Stimulated activated CD4-positive, alpha-beta T cell treated with anti-CD3 and anti-CD28 coated beads, TNF-alpha, amount 100 ng/mL, for 1 hour (primary cell): ENCODE measurements at places on chromosomes 5 and 9.

DNA sequence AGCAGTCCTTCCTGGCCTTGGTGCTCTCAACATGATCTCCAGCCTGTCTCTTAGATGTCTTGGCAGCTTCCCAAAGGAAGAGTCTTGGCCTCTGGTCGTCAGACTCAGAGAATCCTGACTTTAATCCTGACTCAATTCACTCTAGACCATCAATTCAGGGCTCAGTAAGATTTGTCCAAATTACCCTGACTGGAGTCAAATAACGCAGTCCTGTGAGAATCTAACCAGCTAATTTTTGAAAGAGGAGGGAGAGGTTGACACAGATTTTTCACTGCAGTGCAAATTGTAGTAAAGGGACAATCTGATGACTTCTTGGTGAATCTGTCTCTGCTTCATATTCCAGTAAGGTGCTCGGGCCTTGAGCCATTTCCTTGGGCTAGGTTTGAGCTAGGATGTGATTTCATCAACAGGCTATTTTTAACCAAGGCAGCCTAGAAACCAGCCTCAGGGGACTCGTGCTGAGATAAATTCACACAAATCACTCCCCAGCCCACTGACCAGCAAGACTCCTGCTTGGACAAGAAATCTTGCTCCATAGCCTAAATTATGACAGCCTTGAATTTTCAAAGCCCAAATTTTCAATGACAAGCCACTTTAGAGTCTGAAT, 257.4 kb downstream of the ENC1 start:
- DNase-seq: no peak

DNA sequence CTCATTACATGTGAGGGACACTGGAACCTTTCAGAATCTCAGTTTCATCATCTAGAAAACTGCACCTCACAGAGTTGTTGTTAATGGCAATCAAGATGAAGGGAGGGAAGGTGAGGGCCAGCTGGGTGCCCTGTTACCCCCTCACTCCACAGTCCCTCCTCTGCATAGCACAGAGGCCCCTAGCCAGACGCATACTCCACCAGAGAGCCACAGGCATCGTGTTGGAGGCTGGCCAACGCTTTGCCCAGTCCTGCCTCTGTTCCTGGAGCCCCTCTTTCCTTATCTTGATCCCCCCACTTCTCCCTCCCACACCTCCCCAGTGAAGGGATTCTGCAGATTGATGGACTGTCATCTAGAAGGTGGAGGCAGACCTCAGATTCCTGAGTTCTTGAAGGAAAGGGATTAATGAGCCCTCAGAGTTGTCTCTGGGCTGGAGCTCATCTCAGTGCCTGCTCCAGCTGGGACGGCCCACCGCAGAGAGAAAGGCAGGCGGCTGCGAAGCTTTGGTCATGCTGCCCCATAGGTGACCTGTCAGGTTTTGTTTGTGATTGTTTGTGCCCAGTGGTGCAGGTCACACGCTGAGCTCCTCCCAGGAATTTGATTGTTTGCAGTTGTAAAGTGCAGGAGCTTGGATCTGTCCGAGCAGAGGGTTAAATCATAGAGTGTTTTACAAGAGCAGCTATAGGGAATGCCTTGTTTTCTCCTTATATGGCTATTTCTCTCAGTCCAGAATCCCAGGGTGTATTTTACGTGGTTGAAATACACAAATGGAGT, 487.3 kb downstream of the CCDC171 start:
- no peak for DNase-seq

DNA sequence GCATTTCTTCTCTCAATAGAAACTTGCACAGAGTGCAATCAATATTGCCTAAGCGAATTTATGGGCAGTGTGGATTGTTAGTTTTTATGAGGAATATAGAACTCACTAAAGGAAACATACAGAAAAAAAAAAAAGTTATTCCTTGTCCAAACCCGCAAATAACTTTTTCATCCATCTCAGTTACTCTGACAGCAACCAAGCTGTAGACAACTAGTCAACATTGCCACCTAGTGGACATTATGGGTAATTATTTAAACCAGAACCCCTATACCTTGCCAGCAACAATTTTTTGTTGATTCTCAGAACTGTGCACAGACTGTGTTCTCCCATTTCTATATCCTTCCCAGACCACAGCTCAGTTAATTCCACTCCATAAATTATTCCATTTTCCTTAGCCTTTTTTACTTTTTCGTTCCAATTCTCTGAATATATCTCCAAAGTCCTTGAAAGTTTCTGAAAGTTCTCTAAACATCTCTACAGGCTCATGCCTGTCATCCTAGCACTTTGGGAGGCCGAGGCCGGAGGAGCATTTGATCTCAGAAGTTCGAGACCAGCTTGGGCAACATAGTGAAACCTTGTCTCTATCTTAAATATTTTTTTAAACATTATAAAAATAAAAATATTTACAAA, 2.6 kb upstream of the AFAP1L1 start:
- no peak for DNase-seq

DNA sequence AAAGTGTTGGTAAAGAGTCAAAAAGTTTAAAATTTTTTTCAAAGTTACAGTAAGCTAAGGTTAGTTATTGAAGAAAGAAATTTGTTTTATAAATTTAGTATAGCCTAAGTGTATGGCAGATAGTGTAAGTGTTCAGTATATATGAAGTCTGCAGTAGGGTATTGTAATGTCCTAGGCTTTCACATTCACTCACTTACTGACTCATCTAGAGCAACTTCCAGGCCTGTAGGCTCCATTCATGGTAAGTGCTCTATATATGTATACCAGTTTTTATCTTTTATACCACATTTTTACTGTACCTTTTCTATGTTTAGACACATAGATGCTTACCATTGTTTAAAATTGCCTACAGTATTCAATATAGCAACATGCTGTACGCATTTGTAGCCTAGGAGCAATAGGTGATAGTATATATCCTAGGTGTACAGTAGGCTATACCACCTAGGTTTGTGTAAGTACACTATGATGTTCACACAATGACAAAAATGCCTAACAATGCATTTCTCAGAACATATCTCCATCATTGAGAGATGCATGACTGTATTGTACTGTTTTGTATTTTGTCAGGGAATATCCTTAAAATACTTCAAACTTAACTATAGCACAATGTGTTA, 38.5 kb downstream of the CYSTM1 start:
- DNase-seq: no peak

GRCh38 chr9:114804505-114804904, 1.3 kb downstream of the TNFSF15 start:
- no peak for DNase-seq

- no peak for DNase-seq
Observed at GRCh38 chr9:134852906-134853654, 27.5 kb upstream of the FCN2 start.

DNA sequence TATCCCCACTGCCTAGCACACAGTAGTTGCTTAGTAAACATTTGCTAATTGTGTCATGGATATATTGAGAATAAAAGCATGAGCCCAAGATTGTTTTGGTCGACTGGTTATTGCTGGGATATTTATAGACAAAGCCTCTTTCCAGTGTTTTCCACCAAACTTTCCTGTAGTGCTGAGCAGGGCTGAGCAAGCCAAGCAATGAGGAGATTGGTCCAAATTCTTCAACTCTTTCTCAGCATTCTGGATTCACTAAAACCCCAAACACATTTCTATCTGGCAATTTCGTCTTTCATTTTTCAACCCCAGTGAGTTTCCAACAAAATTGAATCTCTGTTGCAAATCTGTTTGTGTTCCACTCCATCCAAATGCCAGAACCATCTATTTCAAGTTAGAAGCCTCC, 31.9 kb upstream of the TARS1 start:
- DNase-seq: no peak

- DNase-seq: no peak
Observed at GRCh38 chr5:180623411-180623834, 26.0 kb downstream of the FLT4 start.

DNA sequence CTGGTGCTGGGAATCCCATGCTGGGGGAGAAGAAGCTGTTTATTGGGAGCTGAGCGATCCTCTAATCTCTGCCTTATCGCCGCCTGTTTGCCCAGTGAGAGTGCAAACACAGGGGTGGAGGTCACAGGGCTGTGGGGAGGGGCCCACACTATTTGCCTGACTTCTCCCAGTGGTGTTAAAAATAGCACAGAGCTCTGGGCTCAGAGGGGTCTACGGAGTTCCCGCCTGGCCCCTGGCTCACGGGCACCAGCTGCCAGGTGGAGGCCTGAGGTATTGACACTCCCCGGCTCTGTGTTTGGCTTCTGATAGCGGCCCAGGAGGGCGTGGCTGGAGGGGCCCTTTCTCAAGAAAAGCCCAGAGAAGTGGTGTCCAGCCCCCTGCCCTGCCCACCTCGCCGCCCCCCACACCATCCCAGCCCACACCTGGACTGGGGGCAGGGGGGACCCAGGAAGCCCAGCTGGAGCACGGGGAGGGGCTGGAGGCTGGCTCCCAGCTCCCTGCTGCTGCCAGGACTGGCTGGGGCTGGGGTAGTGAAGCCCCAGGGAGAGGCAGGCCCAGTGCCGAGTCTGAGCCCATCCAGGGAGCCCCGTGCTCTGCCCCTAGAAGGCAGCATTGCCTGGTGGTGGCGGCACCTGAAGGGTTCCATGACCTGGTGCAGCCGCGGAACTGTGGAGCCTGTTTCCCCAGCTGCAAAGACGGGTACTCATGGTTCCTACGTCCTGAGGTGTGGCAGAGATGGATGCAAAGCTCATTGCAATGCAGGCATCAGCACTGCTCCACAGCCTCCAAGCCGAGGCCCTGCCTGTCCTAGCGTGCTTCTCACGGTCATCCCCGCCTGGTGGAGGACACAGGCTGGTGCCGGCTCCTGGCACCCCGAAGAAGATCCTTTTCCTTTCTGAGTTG, 35.7 kb upstream of the EGFL7 start:
- no peak for DNase-seq

- DNase-seq: no peak
Observed at GRCh38 chr5:126965061-126965475, 65.3 kb downstream of the MARCHF3 start.

- no peak for DNase-seq
Observed at GRCh38 chr5:80926979-80927656, 33.0 kb upstream of the RASGRF2 start.

GRCh38 chr9:20255052-20255451, 367.2 kb downstream of the MLLT3 start:
- no peak for DNase-seq

DNA sequence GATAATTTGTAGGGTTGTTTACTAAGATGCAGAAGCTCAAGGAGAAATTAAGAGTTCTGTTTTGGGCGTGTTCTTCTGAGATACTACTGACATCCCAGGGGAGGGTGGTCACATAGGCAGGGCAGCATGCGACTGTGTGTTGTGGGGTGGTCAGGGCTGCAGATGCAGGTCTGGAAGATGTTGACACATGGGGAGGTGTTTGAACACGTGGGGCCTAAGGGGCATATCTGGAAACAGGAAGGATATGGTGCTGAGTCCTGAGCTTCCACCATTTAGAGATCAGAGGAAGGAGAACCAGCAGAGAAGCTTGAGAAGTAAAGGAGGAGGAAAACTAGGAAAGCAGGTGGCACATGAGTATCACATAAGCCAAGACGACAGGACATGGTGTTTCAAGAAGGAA, 228.2 kb downstream of the ADGRV1 start:
- DNase-seq: no peak

GRCh38 chr9:134568811-134569210, 72.8 kb upstream of the COL5A1 start:
- DNase-seq: no peak

DNA sequence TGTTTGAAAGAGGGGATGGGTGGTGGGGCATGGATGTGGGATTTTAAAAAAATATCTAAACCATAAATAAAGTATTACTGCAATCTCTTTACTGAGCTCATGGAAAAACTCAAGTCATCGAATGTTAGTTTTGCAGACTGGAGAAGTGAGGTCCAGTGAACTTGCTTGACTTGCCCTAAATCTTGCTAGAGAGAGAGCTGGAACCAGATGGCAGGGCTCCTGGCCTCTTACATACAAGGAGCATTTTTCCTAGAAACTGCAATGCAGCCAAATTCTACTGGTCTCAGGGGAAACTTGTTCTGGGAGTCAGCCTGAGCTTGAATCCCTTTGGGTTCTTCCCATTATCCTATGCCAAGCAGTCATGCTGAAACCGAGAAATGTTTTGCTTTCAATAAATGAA, 2.9 kb upstream of the TGFBI start:
- DNase-seq: no peak

DNA sequence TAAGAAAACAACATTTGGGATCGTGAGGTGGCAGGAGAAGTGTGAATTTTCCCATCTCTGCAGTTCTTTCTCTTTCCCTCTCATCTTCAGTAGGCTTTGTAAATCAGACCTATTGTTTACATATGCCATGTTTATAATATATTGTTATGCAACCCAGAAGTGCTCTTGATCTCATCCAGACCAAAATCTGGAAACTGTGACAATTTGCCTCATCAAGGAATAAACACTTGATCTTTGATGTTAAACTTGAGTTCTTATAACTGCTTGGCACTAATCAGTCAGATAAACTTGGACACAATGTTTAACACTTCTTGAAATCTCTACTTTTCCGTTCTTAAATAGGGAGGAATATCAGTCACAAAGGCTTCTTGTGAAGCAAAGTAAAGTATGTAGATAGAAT, 384.7 kb downstream of the DMRT2 start:
- no peak for DNase-seq

DNA sequence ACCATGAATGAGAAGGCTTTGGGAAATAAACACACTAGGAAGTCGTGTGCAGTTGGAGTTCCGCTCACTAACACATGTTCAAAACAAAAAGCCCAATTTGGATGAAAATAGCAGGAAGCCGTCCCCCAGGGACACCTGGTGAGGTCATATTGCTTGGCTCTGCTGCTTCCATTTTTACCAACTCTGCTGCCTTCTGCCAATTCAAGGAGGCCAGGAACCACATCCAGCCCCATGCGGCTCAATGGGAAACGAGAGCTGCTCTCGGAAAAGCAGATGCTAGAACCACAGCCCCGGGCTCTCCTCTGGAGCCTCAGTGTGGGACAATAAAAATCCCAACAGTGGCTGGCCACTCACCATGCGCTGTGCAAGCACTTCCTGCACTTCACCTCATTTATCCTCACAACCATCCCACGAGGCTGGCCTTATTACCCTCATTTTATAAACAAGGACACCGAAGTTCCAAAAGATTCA, 13.4 kb downstream of the ADAM19 start:
- DNase-seq: no peak

DNA sequence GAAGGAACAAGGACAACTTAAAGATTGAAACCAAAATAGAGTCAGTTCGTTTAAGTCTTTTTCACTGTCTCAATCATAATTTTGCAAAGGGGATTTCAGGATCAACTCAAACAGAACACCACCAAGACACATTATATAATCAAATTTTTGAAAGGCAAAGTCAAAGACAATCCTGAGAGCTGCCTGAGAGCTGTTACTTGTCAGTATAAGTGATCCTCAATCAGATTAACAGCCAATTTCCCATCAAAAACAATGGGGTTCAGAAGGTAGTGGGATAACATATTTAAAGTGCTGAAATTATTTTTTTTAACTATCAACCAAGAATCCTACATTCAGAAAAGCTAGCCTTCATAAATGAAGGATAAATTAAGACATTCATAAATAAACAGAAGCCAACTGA, 19.3 kb upstream of the ABO start:
- no peak for DNase-seq

DNA sequence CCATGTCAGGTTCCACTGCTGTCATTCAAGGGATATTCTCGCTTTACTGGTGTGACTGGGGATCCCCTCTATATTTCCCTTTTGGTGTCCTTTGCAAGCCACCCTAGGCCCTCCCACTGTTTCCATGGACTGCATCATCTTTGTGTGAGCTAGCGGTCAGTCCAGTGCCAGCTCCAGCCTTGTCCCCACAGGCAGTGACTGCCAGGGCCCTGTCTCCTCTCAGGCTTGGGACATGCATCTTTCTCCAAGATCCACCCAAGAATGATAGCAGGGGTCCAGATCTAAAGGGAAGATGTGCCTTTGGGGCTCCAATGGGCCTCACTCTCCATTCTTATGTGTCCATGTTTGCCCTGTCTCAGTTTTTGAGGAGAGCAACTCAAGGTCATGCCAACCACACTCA, 37.8 kb upstream of the NXNL2 start:
- no peak for DNase-seq
